NCI-H187 (cell line): ENCODE measurements at places on chromosomes 5 and 9.

- DNase-seq, result no peak
Observed at GRCh38 chr5:88734983-88735382, 148.0 kb downstream of the MEF2C start.

DNA sequence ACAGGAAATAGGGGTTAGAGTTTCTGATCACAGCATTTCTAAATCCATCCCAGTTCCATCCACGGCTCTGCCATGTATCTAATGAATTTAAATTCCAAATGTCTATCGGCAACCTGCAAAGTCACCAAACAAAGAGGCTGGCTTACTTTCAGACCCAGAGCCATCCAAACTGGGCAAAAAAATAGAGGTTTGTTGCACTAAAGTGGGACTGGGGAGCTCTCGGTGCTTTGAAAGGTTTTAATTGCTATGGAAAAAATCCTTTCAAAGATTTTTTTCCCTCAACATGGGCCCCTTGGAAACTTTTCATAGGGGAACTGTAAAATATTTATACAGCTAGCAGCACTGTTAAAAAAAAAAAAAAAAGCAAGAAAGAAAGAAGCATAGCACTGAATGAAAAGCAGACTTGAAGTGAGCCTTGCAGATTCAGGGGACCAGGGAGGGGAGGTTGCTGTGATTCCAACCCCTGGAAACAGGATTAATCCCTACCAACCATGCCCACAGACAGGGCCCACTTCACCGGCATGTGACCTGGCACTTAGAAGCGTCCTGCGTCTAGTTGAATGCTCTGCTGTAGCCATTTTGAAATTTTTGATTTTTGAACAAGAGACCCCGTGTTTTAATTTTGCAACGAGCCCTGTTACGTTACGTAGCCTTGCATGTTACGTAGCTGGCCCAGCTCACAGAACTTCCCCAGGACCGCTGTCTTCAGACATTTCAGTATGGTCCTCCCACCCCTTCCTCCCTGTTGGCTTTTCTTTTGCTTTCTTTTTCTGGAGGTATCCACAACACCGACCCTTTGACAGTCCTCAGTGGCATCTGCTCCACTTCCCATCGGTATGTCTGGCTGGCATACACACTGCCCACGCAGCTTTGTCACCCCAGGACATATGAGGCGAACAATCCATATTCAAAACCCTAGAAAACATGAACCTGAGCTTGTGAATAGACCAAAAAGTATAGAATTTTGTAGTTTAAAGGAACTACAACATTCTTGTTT is 105.3 kb upstream of the NFIB start:
- no peak for DNase-seq

GRCh38 chr5:65808251-65808741 is 86.3 kb downstream of the NLN start:
- DNase-seq, result no peak

GRCh38 chr5:124921694-124922093 is 175.3 kb upstream of the ZNF608 start:
- DNase-seq, result no peak

DNA sequence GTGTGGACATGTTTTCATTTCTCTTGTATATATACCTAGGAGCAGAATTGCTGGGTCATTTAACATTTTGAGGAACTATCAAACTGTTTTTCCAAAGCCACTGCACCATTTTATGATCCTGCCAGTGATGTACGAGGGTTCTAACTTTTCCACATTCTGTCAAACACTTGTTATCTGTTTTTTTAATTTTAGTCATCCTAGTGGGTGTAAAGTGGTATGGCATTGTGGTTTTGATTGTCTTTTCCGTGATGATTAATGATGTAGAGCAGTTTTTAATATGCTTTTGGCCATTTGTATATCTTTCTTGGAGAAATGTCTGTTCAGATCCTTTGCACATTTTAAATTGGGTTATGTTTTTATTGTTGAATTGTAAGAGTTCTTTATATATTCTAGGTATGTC is 107.0 kb downstream of the MELK start:
- DNase-seq, result no peak

GRCh38 chr5:38780945-38781344 is 64.9 kb upstream of the OSMR start:
- no peak for DNase-seq

DNA sequence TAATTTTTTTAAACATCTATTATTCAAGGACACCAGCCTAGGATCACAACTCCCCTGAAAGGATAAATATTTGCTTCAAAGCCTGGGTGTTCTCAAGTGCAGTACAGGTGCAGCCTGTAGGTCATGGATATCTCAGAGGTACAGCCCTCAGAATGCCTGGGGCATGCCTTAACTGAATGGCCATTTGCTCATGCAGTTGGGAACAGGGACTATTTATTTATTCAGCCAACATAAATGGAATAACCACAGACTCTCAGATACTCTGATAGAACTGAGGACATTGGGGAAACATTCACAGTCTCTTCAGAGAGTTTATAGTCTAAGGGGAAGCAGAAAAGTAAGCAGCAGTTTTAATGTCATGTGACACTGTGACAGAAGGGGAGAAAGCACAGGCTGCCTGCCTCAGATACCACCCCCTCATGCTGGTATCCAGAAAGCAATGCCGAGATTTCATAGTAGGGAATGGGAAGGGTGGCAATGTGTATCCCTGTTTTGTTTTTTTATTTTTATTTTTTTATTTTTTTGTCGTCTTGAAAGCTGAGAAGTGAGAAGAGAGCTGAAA is 112.6 kb downstream of the MACIR start:
- no peak for DNase-seq

GRCh38 chr5:14574096-14574495 is 7.5 kb upstream of the OTULINL start:
- DNase-seq, result no peak

GRCh38 chr5:51889703-51890102 is 506.5 kb downstream of the ISL1 start:
- DNase-seq, result no peak

DNA sequence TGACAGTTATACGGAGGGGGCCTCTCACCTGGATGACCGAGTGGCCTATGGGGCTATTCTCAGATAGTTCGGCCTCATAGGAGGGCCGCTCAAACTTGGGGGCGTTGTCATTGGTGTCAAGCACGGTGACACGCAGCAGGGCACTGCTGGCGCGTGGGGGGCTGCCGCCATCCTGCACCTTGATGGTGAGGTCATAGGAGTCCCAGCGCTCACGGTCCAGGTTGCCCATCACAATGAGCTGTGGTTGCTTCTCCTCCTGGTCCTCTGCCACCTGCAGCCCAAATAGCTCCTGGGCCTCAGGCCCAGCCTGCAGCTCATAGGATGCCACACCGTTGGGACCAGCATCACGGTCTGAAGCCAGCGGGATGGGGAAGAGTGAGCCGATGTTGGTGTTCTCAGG is 9.7 kb downstream of the PCDH1 start:
- DNase-seq, result no peak

- no peak for DNase-seq
Observed at GRCh38 chr9:78601957-78602565, 305.1 kb downstream of the PSAT1 start.

GRCh38 chr5:129716235-129716634 is 31.7 kb upstream of the MINAR2 start:
- no peak for DNase-seq

DNA sequence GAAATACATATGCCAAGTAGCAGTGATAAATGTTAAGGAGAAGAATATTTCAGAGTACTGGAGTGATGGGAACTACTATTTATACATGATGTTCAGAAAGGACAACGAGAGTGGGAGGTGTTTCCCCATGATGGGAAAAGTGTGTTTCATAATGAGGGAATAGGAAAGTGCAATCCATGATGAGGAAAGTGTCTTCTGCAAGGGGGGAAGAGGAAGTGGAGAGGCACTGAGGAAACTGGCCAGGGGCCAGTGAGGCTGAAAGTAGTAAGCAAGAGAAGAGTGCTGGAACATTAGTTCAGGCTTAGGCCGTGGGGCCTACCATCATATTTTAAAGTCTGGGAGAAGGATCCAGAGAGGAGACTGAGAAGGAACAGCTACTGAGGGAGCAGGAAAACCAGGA is 327.2 kb downstream of the SLF1 start:
- DNase-seq, result no peak

DNA sequence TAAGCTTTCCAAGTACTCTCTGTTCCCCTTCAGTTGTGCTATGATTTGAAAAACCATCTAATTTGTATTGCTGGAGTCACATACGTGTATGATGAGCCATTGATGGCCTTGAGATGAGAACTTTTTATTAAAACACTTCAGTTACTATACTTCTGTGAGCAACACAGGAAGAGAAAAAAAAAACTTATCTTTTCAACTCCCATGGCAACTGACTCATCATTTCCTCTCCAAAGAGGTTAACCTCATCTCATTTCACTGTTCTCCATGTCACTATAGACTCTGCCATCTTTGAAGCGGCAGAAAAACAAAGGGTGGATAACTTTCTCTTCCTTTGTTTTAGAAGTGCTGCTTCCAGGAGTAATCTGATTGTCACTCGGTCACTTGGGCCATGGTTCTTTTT is 104.3 kb upstream of the PCSK1 start:
- DNase-seq, result no peak

DNA sequence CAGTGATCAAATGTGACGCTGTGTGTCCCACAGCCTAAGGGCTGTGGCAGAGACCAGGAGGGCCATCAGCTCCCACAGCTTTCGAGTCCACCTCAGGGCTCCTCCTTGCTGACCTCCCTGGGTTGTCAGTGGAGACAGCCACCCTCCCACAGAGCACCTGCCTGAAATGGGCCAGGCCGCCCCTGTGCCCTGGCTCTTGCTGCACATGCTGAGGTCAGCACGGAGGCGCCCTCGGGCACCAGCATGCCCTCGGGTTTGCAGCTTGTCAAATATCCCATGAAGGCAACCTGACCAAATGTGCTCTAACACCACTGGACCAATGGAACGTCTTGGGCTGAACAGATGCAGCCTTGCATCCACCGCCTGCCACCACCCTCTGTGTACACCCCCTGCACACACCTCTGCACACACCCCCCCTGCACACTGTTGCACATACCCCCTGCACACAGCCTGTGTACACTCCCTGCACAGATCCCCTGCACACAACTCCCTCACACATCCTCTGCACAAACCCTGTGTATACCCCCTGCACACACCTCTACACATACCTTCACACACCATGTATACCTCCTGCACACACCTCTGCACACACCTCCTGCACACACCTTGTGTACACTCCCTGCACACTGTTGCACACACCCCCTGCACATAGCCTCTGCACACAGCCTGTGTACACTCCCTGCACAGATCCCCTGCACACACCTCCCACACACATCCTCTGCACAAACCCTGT is 2.0 kb upstream of the CEP72 start:
- no peak for DNase-seq

- DNase-seq, result no peak
Observed at GRCh38 chr5:169637549-169638121, 560 bp downstream of the DOCK2 start.

GRCh38 chr5:128257076-128257475 is 173.5 kb downstream of the SLC12A2 start:
- DNase-seq, result no peak

DNA sequence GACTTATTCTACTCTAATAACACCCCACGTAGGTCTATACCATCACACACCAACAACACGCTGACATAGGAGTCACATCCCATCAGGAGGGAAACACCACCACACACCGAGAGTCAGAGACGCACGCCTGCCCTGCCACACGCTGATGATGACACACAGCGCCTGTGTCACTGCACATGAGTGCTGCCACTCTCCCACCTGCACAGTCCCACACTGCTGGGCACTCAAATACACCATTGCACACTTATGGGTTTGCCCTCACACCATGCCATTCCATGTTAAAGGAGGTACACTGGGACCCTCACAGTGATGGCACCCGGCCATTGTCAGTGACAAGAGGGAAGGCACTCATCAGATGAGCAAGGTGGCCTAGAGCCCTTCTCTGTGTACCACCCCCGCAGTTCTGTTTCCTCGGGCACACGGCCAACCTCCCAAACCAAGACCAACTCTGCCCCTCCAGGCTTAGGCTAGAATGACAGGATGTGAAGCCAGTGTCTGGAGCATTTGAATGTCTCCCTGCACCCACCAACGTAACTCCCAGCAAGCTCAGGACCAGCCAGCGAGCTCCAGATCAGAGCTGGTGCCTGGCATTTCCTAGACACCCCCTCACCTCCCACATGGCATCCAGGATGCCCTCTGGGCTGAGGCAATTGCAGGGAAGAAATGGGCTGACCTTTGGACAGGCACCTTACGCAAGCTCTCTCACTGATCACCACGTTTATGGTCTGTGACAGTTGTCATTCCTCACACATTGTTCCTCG is 3.6 kb upstream of the CPLX2 start:
- DNase-seq, result no peak

DNA sequence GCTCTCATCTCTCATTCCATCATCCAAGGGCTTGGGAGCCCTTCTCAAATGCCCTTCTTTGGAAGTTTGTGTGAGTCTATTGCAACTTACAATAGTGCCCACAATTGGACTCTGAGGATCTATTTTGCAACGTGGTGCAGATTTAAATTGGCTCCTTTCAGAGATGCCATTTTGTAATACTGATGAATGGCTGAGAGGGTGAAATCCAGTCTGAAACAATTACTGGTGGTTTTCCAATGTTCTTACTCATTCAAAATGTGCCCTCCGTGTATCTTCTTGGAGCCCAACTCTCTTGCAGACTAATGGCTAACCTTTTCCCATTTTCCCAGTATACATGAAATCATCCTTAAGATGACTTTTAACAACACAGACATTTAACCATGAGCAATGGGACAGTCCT is 6.1 kb downstream of the ZNF462 start:
- no peak for DNase-seq

GRCh38 chr5:38751103-38751502 is 94.7 kb upstream of the OSMR start:
- DNase-seq, result no peak

GRCh38 chr5:131991593-131992324 is 19.7 kb downstream of the ACSL6 start:
- DNase-seq, result no peak

GRCh38 chr5:126884269-126884819 is 107.4 kb downstream of the LMNB1 start:
- no peak for DNase-seq

DNA sequence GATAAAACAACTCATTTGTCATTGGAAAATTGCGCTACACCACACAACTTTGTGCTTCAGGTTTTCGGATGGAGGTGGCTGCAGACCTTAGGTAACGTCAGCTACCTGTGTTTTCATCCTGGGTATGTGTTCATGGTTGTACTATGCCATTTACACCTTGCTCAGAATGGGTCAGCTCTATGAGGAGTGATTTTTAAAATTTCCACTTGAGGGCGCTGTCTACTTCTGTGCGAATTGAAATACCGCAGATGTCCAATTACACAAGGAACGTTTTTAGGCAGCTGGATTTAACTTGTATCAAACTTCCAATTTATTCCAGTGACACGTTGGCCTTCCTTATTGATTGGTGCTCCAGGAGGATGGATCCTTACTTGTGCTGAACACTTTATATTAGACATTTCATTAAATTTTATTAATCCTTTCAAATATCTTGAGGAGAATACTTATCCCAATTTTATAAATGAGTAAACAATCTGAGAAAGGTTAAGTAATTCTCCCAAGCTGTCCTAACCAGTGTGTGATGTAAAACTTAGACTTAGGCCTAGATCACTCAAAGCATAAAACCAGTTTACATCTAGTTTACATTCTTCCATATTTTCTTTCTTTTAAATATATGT is 23.4 kb downstream of the DMRTA1 start:
- no peak for DNase-seq

GRCh38 chr5:53423724-53424123 is 56.7 kb upstream of the FST start:
- no peak for DNase-seq
